ENCODE measurements at places on chromosomes 7 and 10.
A peak's percentile ranks its signal among the peaks of the same experiment; 100 is the strongest.

DNA sequence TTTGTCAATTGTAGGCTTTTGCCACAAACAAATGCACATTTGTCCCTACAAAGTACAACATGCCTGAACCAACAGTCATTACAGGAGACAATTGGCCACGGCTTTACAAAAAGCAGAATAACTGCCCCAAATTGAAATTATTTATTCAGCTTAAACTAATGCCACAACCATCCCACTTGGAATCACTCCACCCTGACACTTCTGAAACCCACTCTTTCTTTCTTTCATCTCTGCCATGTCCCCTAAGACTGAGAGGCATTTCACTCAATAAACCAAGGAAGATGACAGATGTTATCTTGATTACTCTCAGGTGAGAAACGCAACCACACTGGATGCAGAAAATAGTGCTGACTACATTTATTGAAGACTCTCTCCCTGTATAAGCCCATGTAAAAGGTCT, 2.6 kb upstream of the NPM3 start:
- DNase-seq, result no peak

DNA sequence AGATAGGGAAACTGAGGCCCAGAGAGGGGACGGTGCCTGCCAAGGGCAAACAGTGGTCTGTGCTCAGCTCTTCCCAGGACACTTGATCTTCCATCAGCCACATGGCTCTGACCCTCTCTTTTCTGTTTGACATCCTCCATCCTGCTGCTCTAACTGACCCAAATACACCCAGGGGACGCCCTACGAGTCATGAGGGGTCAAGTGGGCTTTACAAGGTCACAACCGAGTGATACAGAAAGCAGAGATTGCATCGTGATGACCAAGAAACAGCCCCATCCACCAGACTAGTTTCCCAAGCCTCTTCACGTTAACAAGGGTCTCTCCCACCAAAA, 131.2 kb upstream of the UNC5B start:
- no peak for DNase-seq

GRCh38 chr7:158666401-158666800, 38.2 kb downstream of the NCAPG2 start:
- no peak for DNase-seq

- DNase-seq, result no peak
Observed at GRCh38 chr10:46106410-46107255, 60.6 kb upstream of the MSMB start.

- no peak for DNase-seq
Observed at GRCh38 chr10:120506674-120507073, 49.6 kb downstream of the PLPP4 start.

DNA sequence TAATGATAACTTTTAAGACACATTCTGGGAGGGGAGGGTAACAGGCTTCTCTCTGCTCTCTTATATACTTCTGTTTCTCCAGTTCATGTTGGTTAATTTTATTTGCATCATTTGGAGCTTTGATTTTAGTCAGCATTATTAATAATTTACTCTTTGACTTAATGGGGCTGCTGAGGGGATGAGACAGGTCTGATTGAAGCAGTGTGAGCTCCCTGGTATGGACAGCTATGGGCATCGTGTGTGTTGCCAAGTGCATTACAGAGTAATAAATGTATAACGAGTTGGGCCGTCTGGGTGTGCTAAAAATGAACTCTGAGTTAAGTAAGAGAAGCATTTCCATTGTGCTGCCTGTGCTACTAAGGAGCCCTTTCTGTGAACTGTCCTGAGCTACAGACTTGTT, 31.7 kb upstream of the IKZF1 start:
- DNase-seq, result no peak

- DNase-seq, result no peak
Observed at GRCh38 chr10:130928306-130928705, 383.2 kb downstream of the TCERG1L start.

- no peak for DNase-seq
Observed at GRCh38 chr7:24354456-24354855, 70.5 kb downstream of the NPY start.

DNA sequence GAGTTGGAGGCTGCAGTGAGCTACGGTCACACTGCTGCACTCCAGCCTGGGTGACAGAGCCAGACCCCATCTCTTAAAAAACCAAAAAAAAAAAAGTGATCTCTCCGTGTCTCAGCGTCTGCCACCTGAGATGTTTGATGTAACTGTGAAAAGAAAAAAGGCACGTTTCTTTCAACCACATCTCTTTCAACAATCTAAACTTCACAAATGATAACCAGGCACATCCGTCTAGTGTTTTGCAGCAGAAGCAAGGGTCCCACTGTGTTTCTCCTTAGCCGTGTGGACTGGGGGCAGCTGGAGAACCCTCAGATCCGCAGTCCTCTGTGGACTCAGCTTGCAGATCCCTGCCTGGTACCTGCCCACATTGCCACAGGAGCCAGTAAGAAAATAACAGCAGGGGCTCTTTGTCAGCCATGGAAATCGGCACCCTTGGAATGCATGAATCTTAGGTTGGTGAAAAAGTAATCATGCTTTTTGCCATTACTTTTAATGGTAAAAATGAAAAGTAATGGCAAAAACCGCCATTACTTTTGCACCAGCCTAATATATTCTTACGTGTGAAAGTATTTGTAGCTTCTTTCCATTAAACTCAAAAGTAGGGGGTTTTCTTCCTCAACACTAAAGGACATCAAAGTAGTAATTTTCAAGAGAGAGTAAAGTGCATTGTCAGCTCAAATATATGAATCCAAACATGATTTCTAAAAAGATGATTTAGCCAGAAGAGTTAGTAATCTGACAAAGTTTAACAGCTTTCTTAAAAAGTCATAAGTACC, 276.5 kb downstream of the CCDC3 start:
- DNase-seq, result no peak

DNA sequence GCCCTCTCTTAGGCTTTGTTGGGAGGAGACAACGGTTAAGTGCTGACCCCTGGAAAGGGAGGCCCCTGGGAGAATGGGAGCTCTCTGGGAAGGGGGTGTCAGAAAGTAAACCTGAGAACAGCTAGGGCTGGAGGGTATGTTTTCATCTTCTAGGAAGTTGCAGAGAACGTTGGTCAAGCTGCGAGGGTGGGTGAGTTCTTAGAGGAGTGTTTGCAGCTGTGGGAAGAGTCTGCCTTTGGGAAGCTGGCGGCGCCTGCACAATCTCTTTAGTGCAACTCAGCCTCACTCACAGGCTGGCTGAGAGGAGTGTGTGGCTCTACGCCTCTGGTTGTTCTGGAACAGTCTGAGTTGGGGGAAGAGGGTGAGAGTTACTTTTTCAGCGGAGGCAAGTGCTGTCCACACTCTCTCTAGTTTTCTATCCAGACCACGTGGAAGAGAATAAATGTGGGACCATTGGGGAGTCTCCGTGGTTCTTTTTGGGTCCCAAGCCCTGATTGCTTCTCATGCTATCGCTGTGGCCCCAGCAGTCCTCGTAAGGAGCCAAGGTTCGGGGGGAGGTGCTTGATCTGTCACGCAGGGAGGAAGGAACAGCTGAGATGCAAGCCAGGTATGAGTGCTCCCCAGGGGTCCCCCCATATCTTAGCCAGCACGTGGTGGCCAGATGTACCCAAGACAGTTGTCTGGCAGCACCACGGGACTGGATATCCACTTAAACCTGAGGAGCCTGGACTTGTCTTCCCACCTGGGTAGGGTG, 237.2 kb downstream of the BUB3 start:
- no peak for DNase-seq

- no peak for DNase-seq
Observed at GRCh38 chr7:72286519-72286918, 125.6 kb downstream of the CALN1 start.

GRCh38 chr7:149552799-149553198, 55.2 kb upstream of the ZNF746 start:
- DNase-seq, result no peak

DNA sequence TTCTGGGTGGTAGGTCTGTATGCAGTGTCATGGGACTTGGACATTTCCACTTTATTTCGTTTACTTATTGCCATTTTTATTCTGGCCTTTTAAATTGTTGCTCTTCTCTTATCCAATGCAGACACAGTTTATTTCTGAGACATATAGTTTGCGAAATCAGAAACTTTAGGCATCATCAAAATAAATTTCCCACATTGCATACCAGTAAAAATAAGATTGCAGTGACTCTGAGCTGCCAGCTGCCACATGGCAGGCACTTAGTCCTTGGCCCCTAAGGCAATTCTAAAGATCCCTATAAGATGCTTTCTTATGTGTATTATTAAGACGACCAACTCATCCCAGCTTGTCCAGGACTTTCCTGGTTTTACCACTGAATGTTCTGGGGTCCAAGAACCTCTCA, 81.8 kb upstream of the ANKRD1 start:
- no peak for DNase-seq

GRCh38 chr7:38916396-38916795, 7.4 kb upstream of the VPS41 start:
- DNase-seq, result no peak

- DNase-seq, result no peak
Observed at GRCh38 chr7:44880317-44881018, 4.9 kb downstream of the PURB start.

GRCh38 chr7:15168489-15168888, 265.9 kb upstream of the DGKB start:
- DNase-seq, result no peak

DNA sequence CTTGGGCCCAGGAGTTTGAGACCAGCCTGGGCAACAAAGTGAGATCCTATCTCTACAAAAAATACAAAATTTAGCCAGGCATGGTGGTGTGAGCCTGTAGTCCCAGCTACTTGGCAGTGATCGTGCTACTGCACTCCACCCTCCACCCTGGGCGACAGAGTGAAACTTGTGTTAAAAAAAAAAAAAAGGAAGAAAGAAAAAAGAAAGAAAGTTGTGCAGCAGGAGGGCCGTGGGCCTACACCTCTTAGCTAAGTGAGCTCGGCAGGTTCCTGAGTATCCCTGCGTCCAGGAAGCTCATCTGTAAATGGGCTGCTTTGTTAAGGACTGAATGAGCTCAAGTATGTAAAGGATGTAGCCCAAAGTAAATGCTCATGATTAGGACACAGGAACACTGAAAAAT, 155.0 kb downstream of the RNF216 start:
- no peak for DNase-seq

DNA sequence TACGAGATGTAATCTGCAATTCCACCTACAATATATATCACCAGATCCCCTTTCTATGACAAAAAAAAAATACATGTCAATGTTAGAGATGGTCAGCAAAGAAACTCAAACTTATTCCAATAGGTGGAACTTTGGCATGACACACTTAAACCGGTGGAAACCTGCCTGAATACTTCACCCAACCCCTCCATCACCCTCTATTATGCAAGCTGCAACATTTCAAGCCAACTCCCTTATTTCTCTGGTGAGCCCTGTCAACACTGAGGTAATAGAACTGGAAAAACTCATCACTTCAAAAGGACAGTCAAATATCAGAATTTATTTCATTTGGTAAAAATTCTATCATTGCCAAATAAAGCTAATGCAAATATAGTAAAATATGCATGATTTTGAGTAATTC, 3.6 kb downstream of the ZNF438 start:
- DNase-seq, result no peak

- no peak for DNase-seq
Observed at GRCh38 chr10:3898821-3899220, 113.8 kb upstream of the KLF6 start.

GRCh38 chr10:34666008-34666704, 148.9 kb downstream of the PARD3 start:
- peak; percentile 20 for DNase-seq

- DNase-seq, result no peak
Observed at GRCh38 chr10:92903633-92904032, 55.3 kb downstream of the EXOC6 start.

- peak; percentile 25 for DNase-seq
Observed at GRCh38 chr7:157250605-157251228, 86.1 kb upstream of the DNAJB6 start.

DNA sequence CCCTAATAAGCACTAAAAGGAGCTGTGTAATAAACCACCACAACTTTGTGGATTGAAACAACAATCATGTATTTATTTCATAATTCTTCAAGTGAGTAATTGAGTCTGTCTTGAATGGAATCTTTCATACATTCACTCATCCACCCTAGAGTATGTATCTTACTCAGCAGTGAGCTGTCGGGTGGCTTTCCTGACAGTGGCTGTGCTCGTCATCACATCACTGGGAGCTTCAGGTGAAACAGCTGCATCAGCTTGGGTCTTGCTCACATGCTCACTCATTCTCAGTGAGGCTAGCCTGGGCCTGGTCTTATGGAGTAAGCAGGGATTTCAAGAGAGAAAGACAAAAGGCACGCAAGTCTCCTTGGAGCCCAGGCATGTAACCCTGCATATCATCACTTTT, 271.4 kb downstream of the POM121L12 start:
- no peak for DNase-seq

GRCh38 chr7:122887198-122887597, 938 bp upstream of the CADPS2 start:
- no peak for DNase-seq

DNA sequence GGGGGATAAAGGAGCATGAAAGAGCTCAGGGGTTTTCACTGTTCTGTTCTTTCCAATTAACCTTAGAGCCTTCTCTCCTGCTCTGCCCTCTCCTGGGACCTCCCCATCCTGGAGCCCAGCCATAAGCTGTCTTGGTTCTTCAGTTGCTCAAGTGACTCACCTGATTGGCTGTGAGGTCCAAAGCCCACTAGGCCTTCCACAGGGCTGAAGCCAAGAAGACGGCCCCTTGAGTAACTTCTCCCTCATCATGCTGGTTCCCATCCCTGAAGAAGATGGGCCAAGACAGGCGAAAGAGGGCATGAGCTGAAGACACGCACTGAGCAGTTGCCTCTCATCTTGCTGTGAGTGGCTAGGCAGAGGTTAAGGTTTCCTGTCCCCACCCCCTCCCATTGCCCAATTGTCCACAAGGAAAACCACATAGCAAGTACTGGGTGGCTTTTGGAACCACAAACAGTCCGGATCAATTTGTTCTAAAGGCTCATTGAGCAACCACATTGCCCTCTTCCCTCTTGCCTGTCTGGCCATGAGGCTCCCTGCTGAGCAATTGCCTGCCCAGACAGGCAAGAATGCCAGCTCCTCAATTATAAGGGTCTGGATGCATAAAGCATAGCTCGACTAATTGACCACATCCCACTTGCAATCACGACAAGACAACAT, 43.9 kb upstream of the GPAM start:
- no peak for DNase-seq

Data from GM18507 (cell line).